Stimulated activated CD4-positive, alpha-beta T cell treated with anti-CD3 and anti-CD28 coated beads, Interleukin-1b, Interleukin-23, amount 100 ng/mL, for 1 hour (primary cell): ENCODE measurements at places on chromosomes 7 and 10.

DNA sequence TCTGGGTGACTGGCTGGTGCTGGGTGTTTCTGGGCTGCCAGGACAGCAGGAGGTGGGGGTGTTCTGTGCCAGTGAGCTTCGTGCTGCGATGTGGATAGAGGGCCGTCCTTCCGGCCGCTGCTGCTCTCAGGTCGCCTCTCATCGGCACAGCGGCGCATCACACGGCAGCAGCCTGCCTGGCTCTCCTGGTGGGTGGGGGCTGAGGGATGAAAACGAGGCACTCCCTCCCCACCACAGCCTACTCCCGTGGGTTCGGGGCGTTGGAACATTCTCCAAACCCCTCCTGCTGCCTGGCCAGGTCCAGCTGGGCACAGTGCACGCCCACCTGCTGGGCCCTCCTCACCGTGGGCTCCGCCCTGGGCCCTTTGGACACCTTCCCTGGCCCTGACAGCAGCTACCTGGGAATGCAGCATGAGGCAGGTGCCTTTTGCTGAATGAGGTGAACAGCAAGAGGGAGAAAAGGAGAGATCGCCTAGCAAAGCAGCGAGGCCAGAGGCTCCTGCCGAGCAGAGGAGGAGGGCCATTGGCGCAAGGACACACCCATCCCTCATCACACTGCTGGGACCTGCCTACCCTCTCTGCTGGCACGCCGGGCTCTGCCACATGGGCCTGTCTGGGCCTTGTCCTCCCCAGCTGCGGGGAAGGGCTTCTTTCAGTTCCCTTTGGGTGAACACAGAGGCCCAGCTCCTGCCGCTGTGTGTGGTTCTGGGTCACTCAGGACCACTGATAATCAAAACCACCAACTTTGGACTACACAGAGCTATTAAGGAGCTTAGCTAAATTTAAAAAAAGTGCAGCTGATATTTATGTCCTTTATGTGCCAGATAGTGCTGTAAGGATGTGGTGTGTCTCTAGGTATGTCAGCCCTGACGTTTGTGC lies 33.4 kb downstream of the INPP5A start:
- DNase-seq = no peak

- DNase-seq = no peak
These were observed 36.0 kb downstream of the NRCAM start for GRCh38 chr7:108419961-108420908.

DNA sequence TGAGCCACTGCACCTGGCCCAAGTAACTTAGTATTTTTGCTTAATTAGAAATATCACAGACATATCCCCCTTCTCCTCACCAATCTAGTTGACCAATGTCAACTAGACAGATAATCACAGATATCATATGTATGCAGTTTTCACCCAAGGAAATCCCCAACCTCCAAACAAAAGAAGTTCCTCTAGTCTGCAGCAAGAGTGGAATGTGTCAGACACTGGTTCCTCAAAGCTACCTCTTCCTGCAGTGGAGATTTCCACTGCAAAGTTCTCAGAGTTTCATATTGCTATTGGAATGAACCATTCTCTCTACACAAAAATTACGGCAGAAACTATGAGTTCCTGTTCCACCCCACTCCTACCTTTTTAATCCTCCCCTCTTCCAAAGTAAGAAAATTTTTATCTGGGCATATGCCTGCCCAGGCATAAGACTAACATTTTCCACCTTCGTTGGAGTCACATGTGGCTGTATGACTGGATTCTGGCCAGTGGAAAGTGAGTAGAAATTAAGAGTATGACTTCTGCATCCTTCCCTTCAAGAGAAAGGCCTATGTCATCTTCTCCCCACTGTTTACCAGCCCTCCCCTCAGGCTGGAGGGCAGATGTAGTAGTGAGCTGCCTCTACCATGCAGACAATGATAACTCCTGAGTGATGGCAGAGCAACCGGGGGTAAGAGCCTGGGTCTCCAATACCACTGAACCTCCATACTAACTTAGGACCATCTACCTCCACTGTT lies 103.0 kb downstream of the MYOF start:
- no peak for DNase-seq

GRCh38 chr7:1898628-1899185 lies 228.6 kb downstream of the ELFN1 start:
- DNase-seq = no peak

- no peak for DNase-seq
These were observed 720 bp downstream of the SNCG start for GRCh38 chr10:86958901-86959736.

DNA sequence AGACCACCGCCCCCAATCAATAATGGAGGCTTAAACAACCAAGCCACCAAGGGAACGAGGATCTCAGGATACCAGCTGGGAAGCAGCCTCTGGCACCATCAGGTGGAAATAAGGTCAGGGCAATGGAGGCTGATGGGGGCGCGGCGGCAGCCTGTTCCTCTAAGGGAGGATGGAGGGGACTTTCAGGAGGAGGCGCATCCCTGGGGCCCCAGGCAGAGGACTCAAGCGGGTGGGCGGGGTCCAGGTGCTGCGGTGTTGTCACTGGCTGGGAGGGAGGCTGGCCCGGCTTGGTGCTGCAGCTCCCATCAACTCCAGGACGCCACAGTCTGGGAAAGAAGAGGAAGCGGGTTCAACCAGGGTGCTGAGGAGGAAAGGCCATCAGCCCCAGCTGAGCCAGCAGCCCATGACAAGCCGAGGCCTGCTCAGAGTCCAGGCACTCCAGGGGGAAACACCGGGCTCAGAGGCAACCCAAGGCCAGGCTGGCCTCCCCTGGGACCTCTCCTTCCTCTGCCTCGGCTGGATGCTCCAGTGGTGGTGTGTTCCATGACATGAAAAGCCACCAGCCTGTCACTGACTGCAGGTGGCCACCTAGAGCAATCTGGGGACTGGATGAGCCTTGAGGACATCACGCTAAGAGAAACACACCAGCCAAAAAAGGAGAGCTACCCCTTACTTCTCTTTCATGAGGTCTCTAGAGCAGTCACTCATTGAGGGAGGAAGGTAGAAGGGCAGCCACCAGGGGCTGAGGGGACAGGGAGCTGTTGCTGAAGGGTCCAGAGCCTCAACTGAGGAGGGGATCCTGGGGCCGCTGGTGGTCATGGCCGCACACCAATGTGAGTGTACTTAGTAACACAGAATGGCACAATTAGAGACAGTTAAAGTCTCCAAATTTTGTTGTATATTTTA lies 4.6 kb downstream of the GIGYF1 start:
- DNase-seq = no peak

GRCh38 chr7:19090526-19090925 lies 26.9 kb downstream of the TWIST1 start:
- DNase-seq = no peak

- DNase-seq = no peak
These were observed 2.8 kb downstream of the GIMAP5 start for GRCh38 chr7:150740053-150740452.

GRCh38 chr10:86200867-86201266 lies 165.7 kb downstream of the GRID1 start:
- DNase-seq = no peak

DNA sequence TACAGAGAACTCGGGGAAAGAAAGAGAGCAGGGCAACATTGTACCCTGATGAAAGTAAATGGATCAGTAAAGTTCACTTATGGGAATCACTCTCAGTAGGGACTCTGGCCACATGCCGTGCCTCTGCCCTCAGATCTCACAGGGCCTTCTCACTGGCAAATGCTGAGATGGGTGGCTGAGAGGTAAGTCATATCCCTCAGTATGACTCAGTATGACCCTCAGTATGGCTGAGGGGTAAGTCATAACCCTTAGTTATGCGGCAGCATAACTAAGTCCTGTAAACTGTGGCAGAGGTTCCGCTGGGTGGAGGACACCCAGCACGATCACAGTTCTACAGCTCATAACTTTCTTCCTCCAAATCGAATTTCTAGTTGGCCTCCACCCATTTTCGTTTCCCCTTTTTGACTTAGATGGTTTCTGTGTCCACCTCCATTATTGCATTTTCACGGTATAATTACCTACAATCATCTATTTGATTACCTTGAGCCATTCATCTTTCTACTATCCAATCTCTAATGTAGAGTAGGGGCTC lies 26.5 kb upstream of the WNT16 start:
- DNase-seq = no peak

DNA sequence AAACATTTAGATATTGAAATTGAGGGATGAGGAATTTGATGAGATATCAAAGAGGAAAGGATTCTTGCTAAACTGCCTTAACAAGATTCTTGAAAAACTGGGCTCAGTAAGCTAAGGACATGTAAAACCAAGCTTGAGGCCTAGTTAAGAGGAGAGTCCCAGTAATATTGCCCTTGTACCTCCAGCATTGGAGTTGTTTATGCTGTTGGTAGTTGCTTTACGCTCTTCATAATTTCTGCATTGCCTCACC lies 156.1 kb upstream of the TRIM24 start:
- no peak for DNase-seq

DNA sequence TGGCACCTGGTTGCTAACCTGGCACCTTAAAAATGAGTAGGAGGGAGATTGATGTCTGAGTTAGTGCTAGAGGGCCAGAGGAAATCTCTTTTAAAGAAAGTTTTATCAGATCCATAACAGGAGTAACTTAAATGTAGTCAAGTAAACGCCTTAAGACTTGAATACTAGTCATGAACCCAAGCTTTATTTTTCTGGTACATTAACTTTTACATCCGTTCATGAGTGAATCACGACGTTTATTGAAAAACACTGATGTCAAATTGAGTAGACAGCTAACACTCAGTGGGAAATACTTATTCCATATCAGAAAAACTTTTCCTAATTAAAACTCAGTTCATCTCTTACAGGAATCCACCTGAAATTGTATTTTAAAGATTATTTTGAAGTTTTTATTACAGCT lies 6.9 kb upstream of the LAMB1 start:
- DNase-seq = no peak

GRCh38 chr10:17742918-17743317 lies 9.1 kb upstream of the TMEM236 start:
- peak; percentile 48 for DNase-seq

GRCh38 chr7:14999331-14999730 lies 96.8 kb upstream of the DGKB start:
- DNase-seq = no peak

DNA sequence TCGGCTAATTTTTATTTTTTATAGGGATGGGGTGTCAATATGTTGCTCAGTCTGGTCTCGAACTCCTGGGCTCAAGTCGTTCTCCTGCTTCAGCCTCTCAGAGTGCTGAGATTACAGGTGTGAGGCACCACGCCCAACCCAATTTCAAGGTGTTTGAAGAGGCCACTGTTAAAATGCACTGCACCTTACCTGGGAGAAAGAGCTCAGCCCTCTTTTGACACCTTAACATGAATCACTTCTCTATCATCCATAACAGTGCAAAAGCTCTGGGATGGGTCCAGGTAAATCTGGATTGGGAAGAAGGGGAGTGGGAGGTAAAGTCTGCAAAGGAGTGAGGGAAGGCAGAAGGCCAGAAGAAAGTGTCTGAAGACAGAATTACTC lies 557 bp upstream of the ZNF282 start:
- no peak for DNase-seq

GRCh38 chr7:114786455-114786854 lies 135.4 kb upstream of the MDFIC start:
- no peak for DNase-seq

DNA sequence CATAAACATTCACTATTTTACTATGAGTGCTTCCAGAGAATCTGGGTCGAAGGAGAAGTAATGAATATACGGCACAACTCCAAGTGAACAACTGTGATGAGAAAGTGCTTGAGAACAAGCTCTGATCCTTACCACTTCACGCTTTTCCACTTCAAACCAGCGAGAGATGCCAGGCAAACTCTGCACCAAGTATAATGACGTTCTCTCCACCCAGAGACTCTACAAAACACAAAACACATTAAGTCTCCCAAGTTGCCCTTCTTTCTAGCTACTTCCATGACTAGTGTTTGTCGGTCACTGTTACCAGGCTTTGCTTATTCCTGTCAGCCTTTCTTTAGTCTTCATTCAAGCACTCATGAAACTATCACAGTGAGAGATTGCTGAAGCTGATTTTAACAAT lies 193.1 kb upstream of the IMMP2L start:
- DNase-seq = no peak

DNA sequence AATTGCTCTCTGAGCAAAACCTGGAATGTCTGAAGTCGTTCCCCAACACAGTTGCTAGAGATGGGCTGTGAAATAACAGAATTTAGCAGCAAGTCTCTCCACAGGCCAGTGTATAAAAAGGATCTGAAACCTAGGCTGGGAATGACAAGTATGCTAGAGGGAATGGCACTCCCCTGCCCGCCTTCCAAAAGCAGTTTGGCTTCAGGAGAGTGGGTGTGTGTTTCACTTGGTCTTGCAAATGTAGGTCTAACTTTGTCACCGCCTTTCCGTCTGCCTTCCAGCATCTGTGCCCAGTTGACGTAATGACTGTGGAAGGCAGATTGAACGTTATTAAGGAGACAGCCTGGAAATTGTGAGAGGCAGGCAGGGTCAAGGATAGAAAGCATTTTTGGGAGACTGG lies 18.0 kb upstream of the MTURN start:
- no peak for DNase-seq

DNA sequence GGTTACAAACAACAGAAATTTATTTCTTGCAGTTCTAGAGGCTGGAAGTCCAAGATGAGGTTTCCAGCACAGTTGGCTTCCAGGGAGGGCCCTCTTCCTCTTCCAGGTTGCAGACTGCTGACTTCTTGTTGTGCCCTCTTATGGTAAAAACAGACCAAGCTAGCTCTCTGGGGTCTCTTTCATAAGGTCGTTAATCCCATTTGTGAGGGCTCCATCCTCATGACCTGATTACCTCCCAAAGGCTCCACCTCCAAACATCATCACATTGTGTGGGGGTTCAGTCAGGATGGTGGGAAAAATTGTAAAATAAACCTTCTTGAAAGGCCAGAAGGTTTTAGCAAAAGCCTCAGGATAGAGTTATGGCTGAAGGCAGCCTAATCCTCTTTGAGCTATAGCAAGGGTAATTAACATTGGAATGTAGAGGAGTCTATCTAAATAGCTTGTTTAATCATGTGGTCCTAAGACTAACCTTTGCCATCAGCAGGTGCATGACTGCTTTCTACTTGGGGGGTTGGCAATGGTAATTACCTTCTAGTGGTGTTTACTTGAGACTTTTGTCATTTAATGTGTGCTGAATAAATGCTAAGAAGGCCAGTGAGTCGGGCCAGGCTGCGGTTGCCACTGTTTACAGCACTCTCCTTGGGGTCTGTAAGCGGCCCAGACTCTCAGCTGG lies 80.8 kb downstream of the PPP1R17 start:
- DNase-seq = no peak

- no peak for DNase-seq
These were observed 18.8 kb upstream of the HTR5A start for GRCh38 chr7:155051355-155051754.

- no peak for DNase-seq
These were observed 18.7 kb upstream of the ARID5B start for GRCh38 chr10:61882621-61883370.

- no peak for DNase-seq
These were observed 7.0 kb upstream of the DPYSL4 start for GRCh38 chr10:132179551-132180392.

GRCh38 chr10:33594475-33594874 lies 260.0 kb upstream of the NRP1 start:
- no peak for DNase-seq

- no peak for DNase-seq
These were observed 416.5 kb downstream of the MAGI2 start for GRCh38 chr7:79037001-79037400.

GRCh38 chr10:131013281-131013912 lies 298.1 kb downstream of the TCERG1L start:
- DNase-seq = no peak
